Colonic mucosa (tissue), 4 donors: ENCODE measurements at places on chromosomes 16 and 17. TPM values are rescaled to one million over a fixed set of nuclear protein-coding genes. Genes with fewer than 3 reads are reported as not detected.
A peak's percentile ranks its signal among the peaks of the same experiment; 100 is the strongest.

DNA sequence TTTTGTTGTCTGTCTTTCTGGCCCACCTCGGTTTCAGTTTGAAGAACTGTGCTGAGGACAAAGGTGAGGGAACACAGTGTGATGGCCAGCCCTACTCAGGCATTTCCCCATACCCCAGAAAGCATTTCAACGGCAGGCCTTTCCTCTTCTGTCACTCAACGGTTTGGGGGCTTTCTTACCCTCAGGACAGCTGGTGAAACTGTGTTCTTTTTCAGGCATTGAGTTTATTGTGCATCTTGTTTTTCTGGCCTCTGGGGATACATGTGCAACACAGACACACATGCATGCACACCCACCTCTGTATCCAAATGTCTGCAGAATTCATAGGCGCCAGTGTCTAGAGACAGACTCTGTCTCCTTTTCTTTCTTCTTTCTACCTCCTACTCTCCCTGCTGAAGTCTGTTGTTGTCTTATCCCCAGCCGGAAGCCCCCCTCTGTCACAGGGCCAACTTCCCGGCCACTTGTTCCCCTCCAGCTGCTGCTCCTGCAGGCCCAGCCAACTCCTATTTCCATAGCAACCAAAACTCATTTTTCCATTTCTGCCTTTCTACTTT, 17.0 kb downstream of the CHD9 start:
- no peak for DNase-seq
- H3K27me3 ChIP-seq: no peaks in the 10 kb centered on the region
- no peak overlapping the region for H3K4me3 ChIP-seq
- H3K36me3 ChIP-seq: no peaks in the 10 kb centered on the region
- H3K27ac ChIP-seq: no peak overlapping the region
- H3K4me1 ChIP-seq: no peaks in the 10 kb centered on the region

DNA sequence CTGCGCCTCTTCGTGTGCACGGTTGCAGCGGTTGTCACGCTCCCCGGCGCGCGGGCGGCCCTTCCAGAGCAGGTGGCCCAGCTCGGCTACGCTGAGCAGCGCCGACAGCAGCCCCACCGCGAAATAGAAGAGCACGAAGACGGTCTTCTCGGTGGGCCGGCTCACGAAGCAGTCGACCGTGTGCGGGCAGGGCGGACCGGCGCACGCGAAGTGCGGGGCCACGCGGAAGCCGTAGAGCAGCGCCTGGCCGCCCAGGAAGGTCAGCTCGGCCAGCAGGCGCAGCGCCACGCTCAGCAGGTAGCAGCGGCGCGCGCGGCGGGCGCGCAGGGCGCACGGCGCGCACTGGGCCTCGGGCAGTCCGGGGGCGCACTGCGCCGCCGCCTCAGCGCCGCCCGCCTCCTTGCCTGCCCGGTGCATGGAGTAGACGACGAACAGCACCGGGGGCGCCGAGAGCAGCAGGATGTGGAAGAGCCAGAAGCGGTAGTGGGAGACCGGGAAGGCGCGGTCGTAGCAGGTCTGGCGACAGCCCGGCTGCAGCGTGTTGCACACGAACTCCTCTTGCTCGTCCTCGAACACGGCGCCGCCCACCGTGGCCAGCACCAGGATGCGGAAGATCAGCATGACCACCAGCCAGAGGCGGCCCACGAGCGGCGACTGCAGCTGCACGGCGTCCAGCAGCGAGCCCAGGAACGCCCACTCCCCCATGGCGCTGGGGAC, 1.3 kb downstream of the GJD3 start:
- no peaks in the 10 kb centered on the region for H3K27me3 ChIP-seq
- H3K27ac ChIP-seq: no peak overlapping the region
- H3K4me3 ChIP-seq: peak overlapping the region; percentile 59
- DNase-seq: no peak
- no peaks in the 10 kb centered on the region for H3K4me1 ChIP-seq

Gene SLC16A11
- 0.22 TPM for total RNA-seq

- no peaks in the 10 kb centered on the region for H3K36me3 ChIP-seq
- H3K4me1 ChIP-seq: no peaks in the 10 kb centered on the region
- DNase-seq: no peak
- peak overlapping the region; percentile 12 for H3K27ac ChIP-seq
- no peak overlapping the region for H3K4me3 ChIP-seq
- H3K27me3 ChIP-seq: no peaks in the 10 kb centered on the region
These were observed 683.7 kb upstream of the SALL1 start for GRCh38 chr16:51834794-51835193.

DNA sequence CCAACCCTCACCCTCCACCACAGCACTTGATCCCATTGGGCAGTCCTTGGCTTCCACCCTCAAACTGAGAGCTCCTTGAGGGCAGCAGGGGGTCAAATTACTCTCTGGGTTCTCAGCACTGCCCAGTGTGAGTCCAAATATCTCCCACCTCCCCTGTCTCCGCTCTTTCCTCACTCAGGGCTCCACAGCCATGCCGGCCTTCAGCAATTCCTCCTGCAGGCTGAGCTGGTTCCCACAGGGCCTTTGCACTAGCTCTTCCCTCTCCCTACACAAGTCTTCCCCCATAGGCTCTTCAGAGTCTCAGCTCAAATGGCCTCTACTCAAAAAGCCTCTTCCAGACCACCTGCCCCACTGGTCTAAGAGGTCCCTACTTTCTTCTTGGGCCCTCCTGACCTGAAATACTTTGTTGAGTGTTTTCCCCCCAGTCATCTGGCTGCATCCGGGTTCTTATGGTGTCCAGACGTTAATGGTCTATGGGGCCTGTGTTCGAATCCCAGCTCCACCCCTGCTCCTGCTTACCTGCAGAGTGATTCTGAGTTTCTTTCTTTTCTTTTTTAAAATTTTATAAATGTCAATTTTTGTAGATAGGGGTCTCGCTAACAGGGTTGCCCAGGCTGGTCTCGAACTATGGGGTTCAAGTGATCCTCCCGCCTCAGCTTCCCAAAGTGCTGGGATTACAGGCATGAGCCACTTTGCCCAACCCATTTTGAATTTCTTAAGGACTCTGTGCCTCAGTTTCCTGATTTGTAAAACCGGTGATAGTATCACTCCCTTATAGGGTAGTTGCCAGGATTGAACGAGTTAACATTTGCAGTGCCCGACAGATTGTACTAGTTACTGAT, 973 bp upstream of the IL4R start:
- H3K27ac ChIP-seq: peak overlapping the region; percentile 99
- DNase-seq: no peak
- peaks cover 5% of the 10 kb centered on the region for H3K4me1 ChIP-seq
- no peaks in the 10 kb centered on the region for H3K36me3 ChIP-seq
- peak overlapping the region; percentile 91 for H3K4me3 ChIP-seq

DNA sequence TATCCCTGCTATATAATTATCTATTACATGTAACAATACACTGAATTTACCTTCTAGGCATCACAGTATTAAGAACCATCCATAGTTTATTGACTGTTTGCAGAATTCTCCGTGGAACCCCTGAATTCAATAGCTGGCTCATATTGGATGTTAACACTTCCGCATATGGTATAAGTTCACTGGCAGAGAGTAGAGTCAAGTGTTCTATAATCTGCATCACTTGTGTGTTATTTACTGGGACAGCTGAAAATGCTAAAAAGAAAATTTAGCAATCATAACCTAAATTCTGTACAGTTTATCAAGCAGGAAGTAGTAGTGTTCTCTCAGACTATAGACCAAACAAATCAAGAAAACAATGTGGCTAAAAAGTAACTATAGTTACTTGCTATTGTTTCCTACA, 14.5 kb upstream of the BRIP1 start:
- no peaks in the 10 kb centered on the region for H3K4me1 ChIP-seq
- H3K27ac ChIP-seq: no peak overlapping the region
- no peaks in the 10 kb centered on the region for H3K27me3 ChIP-seq
- no peaks in the 10 kb centered on the region for H3K36me3 ChIP-seq
- no peak overlapping the region for H3K4me3 ChIP-seq

- no peak overlapping the region for H3K27ac ChIP-seq
- H3K4me1 ChIP-seq: no peaks in the 10 kb centered on the region
- H3K4me3 ChIP-seq: no peak overlapping the region
- H3K36me3 ChIP-seq: no peaks in the 10 kb centered on the region
- DNase-seq: no peak
These were observed 447.3 kb downstream of the HS3ST3B1 start for GRCh38 chr17:14748036-14748710.

Gene KCNAB3
- 1.1 TPM for total RNA-seq

DNA sequence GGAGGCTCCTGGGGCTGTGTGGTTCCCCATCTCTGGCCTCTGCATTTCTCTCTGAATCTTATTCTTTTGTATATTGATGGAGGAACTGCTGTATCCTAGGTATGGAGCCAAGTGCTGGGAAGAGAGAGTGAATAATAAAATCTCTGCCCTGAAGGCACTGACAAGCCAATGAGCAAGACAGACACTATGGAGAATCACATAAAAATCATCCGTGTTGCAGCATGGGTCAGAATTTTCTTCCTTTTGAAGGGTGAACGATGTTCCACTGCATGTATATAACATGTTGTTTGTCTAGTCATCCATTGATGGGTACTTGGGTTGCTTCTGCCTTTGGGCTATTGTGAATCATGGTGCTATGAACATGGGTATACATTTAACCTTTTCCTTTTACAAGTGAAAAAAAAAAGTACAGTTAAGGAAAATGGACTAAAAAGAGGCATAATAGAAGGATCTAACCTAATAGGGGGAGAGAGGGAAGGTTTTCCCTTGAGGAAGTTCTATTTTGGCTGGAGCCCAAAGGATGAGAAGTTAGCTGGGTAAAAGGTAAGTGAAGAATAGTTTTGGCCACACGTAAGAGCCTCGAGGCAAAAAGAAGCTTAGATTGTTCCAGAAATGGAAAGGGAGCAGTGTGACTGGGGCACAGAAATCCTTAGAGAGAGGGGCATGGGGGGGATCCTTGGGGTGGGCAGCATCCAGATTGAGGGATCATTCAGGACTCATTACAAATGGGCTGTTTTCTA, 32.3 kb upstream of the GNA13 start:
- H3K27ac ChIP-seq: no peak overlapping the region
- no peak for DNase-seq
- H3K36me3 ChIP-seq: no peaks in the 10 kb centered on the region
- no peaks in the 10 kb centered on the region for H3K27me3 ChIP-seq

DNA sequence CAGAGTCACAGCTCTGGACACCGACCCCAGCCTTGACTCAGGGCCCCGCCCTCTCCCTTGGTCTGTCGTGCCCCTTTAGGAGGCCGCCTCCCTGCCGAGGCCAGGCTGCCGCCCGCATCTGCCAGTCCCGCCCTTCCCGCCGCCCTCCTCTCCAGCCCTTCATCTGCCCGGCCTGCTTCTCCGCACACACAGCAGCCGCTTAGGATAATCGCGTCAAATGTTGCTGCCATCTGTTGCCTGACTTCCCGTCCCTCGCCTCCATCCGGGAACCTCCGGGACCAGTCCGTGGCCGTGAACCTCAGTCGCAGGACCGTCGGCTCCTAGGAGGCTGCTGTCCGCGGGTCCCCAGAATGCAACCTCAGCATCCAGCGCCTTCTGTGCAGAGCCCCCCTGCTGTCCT, 11.9 kb downstream of the GSE1 start:
- H3K4me3 ChIP-seq: no peak overlapping the region
- no peaks in the 10 kb centered on the region for H3K36me3 ChIP-seq
- H3K27me3 ChIP-seq: no peaks in the 10 kb centered on the region

DNA sequence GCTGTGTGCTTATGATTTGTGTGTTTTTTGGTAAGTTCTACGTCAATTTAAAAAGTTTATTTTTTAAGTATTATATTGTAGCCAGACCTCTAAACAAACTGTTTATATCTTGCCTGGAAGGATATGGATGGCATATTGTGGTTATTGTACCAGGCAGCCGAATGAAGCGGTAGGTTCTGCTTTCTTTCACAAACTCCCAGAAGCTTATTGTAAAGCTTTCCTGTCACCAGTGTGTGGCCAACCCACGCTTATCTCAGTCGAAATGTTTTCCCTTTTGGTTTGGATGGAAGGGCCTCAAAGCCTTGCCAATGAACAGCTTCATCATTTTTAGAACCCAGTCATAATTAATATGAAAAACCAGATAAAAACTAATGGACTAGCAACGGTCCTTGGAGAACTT, 53.1 kb downstream of the CYB5B start:
- no peak overlapping the region for H3K27ac ChIP-seq
- H3K4me1 ChIP-seq: no peaks in the 10 kb centered on the region
- DNase-seq: no peak
- H3K36me3 ChIP-seq: no peaks in the 10 kb centered on the region
- H3K27me3 ChIP-seq: no peaks in the 10 kb centered on the region

GRCh38 chr17:80694085-80694991, 149.7 kb downstream of the RPTOR start:
- peaks cover 5% of the 10 kb centered on the region for H3K4me1 ChIP-seq
- no peak overlapping the region for H3K27ac ChIP-seq
- H3K27me3 ChIP-seq: no peaks in the 10 kb centered on the region

DNA sequence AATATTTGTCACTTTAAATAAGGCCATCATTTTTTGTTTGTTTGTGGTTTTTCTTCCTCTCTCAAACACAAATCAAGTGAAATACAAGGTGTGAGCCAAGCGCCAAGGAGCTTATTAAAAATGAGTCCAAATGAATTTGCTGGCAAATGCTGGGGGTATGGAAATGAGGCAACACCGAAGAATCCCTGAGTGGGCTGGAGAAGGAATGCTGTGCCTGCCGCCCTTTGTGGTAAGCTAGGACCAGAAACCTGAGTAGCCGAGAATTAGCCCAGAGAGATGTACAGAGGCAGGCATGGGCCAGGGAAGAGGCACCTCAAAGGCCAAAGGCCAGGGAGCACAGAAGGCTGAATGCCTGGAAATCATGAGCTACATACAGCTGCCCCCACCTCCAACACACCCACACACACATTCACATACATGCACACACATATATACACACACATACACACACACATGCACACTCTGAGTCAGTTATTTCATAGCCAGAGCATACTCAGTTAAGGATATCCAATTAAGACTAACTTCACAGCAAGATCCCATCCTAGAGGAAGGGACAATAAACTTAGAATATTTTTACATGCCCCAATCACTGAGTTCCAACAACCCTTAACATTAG, 266.1 kb upstream of the DYNLRB2 start:
- no peak for DNase-seq
- no peaks in the 10 kb centered on the region for H3K36me3 ChIP-seq
- no peak overlapping the region for H3K27ac ChIP-seq
- no peak overlapping the region for H3K4me3 ChIP-seq
- H3K4me1 ChIP-seq: no peaks in the 10 kb centered on the region
- no peaks in the 10 kb centered on the region for H3K27me3 ChIP-seq

DNA sequence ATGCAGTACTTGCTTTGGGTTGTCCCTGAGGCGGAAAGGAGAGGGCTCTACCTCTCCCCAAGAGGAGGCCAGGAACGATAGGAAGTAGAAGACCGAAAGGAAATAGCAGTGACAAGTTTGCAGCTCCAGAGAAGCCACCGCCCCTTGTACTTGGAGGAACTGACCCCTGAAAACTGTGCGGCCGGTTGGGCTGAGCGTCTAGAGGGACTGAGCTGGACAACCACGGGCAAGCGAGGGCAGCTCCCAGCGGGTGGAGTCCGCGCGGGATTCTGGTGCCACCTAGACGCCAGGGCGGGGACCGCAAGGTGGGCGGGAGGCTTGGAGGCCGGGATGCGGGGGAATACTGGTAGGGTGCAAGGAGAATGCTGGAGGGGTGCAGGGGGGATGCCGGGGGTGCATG, 1.3 kb upstream of the SLC6A4 start:
- no peaks in the 10 kb centered on the region for H3K36me3 ChIP-seq
- peaks cover 11% of the 10 kb centered on the region for H3K4me1 ChIP-seq
- no peak overlapping the region for H3K27ac ChIP-seq
- H3K4me3 ChIP-seq: no peak overlapping the region
- peak; percentile 37 for DNase-seq

Gene SMARCE1
- total RNA-seq: 73.0 TPM

Gene IKZF3
- total RNA-seq: 2.0 TPM

- peak; percentile 51 for DNase-seq
- no peaks in the 10 kb centered on the region for H3K36me3 ChIP-seq
- no peaks in the 10 kb centered on the region for H3K27me3 ChIP-seq
- H3K4me3 ChIP-seq: no peak overlapping the region
- H3K4me1 ChIP-seq: no peaks in the 10 kb centered on the region
These were observed 54.3 kb upstream of the SREBF1 start for GRCh38 chr17:17890773-17891759.
